CD8-positive, alpha-beta memory T cell (primary cell): ENCODE measurements at places on chromosomes 2 and 18.

DNA sequence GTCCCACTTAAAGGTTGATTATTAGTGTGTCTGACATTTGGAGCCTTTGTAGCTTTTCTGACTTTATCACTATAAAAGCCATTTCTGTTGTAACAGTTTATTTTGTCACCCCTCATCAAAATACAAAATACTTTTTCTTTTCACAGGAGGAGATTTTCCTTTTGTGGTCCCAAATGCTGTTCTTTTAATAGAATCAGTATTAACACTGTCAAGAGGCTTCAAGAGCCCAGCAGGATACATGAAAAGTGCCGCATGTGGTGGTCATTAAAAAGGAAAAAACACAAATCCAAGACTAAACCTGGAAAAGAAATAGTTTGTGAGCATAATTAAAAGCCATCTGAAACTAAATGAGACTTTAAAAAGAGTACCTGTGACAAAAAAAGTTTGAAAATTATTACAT, 515.7 kb downstream of the DCDC2C start:
- DNase-seq: no peak

DNA sequence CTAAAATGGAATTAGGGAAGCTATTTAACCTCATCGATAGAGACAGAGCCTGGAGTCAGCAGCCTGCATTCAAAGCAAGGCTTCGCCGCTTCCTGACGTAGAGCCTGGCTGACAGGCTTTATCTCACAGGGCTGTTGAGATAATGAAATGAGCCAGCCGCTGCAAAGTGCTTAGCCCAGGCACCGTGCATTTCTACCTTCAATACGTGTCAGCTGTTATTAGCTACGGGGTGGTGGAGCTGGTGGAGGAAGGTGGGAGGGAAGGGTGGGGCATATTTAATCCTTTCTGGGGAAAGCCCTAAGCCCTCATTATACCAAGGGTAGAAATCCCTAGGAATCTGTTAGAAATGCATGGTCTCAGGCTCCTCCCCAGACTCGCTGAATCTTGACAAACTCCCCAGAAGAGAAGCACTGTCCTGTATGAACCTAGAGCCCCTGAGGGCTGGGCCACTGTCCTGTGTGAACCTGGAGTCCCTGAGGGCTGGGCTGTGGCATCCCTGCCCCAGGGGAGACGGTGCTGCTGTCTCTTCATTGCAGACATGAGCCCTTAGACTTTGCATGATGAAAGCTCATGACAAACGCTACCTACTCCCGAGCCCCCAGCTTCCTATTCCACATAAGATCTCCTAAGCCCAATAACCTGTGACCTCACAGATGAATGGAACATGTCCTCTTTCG, 72.4 kb downstream of the ALPK2 start:
- DNase-seq: no peak

- no peak for DNase-seq
These were observed 49.4 kb downstream of the TNFRSF11A start for GRCh38 chr18:62374410-62374965.

DNA sequence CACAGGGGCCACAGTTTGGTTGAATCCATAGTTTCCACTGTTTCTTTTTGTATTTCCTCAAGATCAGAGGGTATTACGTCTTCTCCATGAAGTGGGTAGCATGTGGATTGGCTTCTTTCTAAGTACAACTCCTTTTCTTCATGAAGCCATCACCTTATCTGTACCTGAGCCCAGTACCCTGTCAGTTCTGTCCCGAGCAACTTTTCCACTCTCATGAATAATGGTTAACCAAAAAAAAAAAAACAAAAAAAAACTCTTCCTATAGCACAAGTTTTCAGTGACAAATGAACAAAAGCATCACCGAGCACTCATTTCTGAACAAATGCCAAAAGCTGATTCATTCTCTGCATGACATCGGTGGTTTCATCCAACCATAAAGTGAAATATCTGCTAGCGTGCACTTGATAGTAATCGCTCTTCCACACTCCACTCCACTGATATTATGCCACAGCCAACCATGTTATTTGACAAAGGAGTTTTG, 53.0 kb upstream of the CCDC150 start:
- no peak for DNase-seq

- DNase-seq: no peak
These were observed 32.0 kb upstream of the TMEM18 start for GRCh38 chr2:709138-709765.

DNA sequence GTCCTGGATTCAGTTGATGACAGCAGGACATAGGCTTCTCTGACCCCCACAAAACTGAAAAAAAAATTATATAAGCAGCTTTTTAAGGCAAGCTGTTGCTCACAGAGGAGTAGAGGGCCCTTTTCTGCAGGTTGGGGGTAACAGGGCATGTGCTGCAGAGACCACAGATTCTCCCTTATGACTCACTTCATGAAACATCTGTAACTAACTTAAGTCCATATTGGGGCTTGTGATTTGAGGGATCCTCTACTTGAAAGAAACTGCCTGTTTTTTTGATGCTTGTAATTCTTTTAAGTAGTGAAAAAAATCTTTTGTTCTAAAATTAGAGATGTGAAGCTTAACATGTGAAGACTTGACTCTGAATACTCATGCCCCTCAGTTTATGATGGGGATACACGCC, 33.4 kb downstream of the XRCC5 start:
- DNase-seq: no peak

- DNase-seq: no peak
These were observed 84.4 kb downstream of the TMEM131 start for GRCh38 chr2:97911206-97911921.

DNA sequence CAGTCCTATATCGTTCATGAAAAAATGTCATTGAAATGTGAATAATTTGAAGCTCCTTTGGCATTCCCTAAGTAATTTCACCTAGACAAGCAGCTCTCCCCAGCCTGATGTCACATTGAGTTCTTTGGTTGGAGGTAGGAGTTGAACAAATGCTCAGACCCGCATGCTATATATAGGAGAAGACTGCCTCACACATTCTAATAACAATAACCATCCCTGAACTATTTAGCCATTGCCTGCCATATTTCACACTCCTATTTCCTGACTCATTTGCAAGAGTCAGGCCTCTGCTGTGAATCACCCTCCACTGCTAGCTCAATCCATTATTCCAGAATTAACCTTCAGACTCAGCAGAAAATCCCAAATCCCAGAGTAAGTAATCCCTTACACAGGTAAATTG, 256.6 kb upstream of the ACVR2A start:
- DNase-seq: no peak

GRCh38 chr2:187377340-187377739, 70.7 kb downstream of the CALCRL start:
- DNase-seq: no peak

DNA sequence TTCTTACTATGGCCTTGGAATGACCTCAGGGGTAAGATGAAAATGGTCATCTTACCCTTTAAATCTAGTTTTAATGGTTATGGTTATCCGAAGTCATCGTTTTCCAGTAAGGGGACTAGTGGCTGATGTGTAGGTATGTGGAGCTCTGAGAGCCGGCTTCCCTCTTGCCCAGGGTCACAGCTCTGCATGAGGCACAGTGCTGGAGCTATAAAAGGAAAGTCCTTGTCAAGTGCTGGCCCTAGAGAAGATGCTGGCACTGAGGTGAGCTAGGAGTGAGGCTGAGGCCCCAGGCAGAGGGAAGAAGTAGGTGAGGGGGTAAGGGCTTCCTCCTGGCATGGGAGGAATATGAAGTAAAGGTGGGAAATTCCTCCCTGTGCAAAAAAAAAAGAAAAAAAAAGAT, 35.0 kb downstream of the SMARCAL1 start:
- no peak for DNase-seq

- DNase-seq: no peak
These were observed 31.5 kb upstream of the ATIC start for GRCh38 chr2:215280326-215280725.

DNA sequence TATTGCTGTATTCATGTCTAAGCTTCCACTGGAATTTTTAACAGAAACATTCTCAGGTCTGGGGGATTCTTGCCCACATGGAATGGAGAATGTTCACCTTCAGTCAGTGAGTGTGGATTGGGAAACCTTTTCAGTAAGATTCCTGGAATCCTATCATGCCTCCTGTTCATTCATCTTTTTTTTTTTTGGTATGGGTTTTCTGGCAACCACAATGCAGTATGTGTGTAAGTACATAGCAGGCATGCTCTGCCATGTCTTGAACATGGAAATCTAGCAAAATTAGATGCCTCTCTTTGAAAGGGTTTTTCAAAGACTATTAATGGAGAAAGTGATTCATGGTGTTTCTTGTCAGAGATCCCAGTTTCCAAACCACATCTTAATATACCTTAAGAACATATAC, 176.5 kb downstream of the LTBP1 start:
- no peak for DNase-seq

- no peak for DNase-seq
These were observed 26.9 kb downstream of the AGAP1 start for GRCh38 chr2:235520787-235521186.

- no peak for DNase-seq
These were observed 48.4 kb upstream of the NEMP2 start for GRCh38 chr2:190582736-190583506.

DNA sequence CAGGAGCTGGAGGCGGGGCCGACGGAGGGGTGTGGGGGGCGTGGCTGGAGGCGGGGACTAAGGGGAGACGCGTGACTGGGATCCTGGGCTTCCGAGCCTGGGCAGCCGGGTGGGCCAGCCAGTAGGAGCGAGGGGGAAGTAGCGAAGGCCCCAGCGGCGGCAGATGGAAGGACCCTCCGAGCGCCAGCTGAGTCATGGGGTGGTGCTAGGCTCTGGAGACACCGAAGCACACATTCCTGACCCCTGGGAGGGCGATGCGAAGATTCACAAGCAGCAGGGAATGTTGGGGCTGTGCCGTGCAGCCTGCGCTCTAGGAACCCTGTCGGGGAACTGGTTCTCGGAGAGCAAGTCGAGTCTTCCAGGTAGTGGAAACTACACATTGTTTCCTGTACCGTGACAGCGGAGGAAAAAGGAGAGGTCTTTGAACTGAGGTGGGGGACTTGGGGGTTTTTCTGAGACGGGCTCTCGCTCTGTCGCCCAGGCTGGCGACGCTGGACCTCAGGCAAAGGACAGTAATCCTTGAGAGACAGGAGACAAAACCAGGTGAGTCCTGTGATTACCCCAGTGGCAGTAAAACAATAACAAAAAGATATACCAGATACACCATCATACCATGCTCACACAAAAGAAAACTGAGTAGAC, 650 bp upstream of the AFG3L2 start:
- no peak for DNase-seq

GRCh38 chr2:238431456-238431855, 4.7 kb downstream of the ASB1 start:
- DNase-seq: no peak

DNA sequence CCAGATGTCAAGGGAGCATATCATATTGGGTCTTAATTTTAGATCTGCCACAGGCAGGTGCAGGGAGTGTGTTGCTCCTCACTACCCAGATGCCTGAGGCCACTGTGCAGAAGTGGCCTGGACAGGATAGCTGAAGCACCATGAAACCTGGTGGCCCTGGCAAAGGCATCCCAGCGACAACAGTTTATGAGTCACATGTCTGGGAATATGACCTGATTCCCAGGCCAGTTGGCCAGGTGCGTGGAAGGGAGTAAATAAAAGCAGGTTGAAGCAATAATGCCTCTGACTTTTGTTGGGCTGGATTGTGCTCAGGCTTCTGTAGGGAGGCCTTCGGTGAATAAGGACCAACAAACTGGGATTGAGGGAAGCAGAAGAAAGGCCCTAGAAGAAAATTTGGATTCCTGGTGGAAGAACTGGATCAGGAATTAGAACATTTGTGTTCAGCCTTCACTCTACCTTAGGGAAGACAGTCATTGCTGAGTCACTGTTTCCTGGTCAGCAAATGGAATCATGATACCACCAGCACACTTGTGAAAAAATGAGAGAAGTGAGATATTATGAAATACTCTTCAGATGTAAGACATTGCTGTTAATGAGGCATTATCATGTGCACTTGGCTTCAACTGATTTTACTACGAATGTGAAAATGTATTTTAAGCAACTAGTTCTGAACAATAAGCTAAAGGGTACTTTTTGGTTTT, 78.4 kb upstream of the ZNF516 start:
- no peak for DNase-seq
